ENCODE measurements at places on chromosomes 3 and 15.
A peak's percentile ranks its signal among the peaks of the same experiment; 100 is the strongest.

DNA sequence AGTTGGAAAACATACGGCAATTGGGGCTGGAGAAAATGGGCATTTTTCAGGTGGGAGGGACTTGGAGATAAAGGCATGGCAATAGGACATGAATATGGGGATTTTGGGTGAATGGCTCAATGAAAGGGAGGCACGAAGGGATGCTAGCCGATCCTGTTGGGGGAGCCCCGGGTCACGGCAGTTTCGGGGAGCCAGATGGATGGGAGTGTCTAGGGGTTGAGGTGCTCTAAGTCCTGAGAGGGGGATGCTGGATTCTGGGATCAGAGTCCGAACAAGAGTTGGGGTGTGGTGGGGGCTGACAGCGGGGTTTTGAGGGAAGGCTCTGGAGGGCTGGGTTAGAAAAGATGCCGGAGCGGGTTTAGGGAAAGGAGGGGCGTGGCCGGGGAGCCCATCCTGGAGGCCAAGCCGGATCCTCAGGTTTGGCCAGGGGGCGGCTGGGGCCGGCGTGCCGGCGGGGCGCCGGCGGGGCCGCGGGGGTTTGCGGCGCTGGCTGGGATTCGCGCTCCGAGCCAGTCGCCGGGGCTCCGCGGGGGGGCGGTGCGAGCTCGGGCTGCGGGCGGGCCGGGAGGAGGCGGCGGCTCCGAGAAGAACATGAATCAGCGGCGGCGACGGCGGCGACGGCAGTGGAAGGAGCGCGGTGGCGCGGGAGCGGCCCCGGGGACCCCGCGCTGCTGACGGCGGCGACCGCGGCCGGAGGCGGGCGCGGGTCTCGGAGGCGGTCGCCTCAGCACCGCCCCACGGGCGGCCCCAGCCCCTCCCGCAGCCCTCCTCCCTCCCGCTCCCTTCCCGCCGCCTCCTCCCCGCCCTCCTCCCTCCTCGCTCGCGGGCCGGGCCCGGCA is at the start of gene TYRO3:
TYRO3 (plus strand) TSS at position 813 of the 839 bp plus-strand sequence. CDS start 46 bp downstream, outside the sequence.
- peak; percentile 65 for DNase-seq

GRCh38 chr3:78497021-78497420 is 1270.8 kb downstream of the ROBO1 start:
- no peak for DNase-seq

GRCh38 chr15:81948751-81949150 is 97.1 kb downstream of the MEX3B start:
- no peak for DNase-seq

GRCh38 chr15:99580076-99580475 is 14.3 kb downstream of the MEF2A start:
- DNase-seq, result no peak

DNA sequence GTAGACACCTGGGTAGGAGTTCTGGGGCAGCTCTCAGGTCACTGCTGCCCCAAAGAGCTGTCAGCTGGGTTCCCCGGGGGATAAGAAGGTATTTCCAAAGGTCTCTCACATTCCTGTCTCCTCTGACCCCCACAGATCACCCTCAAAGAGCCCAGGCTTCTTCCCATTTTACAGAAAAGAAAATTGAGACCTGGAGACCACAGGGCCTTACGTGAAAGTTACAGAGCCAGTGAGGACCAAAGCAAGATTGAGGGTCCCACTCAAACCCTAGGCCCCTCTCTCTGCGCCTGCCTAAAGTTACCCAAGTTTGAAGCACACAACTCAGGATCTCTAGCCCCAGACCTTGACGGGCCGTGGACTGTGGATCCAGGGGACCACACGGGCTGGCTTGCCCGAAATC is 3.9 kb upstream of the ATP2B2 start:
- no peak for DNase-seq

DNA sequence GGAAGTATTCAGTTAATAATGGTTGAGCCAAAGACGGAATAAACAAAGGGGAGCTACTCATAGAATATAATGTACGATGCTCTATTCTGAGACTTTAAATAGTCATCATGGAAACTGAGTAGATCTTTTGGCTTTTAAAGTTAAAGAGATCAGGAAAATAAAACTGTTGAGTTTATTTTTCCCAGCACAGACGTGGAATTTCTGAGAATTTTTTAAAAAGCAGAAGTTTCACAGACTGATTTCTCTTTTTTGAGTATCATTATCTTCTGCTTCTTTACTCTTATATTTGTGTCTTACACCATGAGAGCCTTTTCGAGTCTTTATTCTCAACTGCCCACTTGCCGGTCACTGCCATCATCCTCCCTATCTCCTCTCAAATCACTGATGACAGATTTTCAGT is 13.2 kb downstream of the P2RY14 start:
- DNase-seq, result no peak

DNA sequence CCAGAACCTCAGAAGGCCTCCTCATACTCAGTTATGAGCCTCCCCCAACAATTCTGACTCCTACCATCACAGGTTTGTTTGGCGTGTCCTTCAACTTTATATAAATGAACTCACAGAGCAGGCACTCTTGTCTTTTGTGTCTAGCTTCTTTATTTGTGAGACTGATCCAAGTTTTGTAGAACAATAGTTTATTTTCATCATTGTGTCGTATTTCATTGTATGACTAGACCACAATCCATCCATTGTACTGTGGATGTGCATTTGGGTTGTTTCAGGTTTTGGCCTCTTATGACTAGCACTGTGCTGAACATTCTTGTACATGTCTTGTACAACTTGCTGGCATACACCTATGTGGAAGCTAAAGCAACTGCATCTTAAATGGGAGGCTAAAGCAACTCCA is 292.8 kb upstream of the LYSMD4 start:
- DNase-seq, result peak; percentile 69

DNA sequence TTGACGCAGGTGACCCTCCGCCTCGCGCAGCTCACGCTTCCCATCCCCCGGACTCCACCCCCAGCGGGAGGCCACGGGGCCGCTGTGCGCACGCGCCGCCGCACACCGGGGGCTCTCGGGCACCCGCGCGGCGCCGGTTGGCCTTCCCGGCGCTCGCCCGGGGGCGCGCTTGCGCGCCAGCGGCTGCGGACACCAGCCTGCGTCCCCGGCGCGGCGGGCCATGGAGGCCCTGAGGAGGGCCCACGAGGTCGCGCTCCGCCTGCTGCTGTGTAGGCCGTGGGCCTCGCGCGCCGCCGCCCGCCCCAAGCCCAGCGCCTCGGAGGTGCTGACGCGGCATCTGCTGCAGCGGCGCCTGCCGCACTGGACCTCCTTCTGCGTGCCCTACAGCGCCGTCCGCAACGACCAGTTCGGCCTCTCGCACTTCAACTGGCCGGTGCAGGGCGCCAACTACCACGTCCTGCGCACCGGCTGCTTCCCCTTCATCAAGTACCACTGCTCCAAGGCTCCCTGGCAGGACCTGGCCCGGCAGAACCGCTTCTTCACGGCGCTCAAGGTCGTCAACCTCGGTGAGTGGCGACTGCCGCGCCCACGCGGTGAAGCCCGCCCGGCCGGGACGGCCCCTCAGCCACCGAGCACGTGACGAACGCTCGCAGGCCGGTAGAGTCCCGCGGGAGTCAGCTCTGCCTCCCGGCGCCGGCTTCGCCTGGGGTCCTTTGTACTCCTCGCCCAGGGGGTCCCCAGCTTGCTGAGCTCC is at the start of gene C15orf61:
C15orf61 (plus strand) TSS at position 103 of the 754 bp plus-strand sequence; CDS start at position 221, 118 bp downstream.
- peak; percentile 79 for DNase-seq

GRCh38 chr15:77591968-77592613 is 40.6 kb downstream of the LINGO1 start:
- no peak for DNase-seq

DNA sequence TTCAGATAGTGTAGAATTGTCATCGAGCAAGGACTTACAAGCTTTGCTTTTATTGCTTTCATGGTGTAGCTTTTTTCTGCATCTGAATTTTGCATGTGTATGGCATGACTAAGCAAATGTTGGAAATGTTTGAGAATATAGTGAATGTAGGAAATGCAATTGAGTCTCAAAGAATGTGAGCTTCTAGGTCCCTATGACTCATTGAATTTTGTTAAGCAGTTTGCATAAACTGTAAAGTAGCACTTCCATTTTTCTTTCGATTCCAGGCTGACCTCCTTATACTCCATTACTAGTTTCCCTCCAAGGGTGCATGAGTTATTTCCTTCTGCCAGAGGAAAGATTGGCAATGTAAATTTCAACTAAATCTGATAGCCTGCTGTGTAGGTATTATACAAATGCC is 619.2 kb downstream of the DIPK2A start:
- DNase-seq, result peak; percentile 8

DNA sequence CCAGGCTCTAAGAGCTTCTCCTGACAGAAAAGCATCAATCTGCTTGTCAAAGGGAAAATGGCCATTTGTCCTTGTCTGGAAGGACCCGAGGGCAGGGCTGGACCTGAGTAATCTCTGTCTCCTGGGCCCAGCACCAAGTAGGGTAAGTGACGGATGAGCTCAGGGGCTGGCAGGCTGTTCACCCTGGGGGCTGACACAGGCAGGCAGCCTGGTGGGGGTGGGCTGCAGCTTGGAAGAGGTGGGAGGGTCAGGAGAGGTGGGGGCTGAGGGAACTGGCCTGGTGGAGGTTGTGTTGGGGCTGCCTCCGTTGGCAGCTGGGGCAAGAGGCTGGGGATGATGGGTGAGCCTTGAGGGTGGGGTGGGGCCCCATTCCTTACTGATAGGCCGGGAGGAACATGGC is 42.3 kb upstream of the ADPGK start:
- DNase-seq, result no peak

DNA sequence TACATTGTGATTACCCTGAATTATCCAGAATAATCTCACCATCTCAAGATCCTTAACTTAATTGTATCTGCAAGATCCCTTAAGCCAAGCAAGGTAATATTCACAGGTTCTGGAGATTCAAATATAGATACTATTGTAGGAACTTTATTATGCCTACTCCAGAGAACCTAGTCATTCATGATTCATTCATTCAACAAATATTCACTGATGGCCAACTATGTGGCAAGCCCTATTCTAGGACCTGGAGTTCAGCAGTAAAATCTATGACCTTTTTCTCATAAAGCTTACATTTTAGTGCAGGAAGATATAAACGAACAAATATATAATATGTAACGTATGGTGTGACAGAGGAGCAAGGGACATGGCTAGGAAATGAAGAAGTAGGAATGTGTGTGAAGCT is 49.6 kb downstream of the ISL2 start:
- no peak for DNase-seq

DNA sequence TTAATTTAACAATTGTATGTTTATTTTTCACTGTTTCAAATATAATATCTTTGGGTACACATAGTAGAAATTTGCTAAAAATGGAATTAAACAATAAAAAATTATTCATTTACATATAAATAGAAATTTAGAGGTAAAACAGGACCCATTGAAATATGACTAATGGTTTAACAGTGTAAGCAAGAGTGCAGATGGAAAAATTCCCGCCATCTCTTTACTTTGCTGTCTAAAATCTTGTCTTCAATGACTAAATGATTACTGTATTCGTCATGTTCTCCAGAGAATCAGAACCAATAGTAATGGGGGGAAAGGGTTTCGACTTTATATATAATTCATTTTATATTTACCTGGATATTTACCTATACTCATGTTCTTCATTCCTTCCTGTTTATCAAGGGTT is 163.1 kb downstream of the IL1RAP start:
- DNase-seq, result no peak

DNA sequence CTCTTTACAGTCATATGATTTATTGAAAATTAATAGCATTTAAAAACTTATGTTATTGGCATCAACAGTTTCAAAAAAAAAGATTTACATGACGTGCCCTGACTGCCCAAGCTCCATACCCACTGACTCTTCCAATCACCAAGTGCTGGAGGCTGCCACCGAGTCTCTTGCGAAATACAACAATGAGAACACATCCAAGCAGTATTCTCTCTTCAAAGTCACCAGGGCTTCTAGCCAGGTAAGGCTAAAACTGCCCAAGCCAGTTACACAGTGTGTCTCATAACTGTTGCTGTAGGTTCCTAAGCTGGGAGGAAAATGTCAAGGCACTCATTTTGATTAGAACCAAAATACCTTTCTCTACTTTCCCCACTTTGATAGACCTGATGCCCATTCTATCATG is 4.5 kb downstream of the FETUB start:
- no peak for DNase-seq

- DNase-seq, result peak; percentile 59
Observed at GRCh38 chr3:79361748-79362378, 405.9 kb downstream of the ROBO1 start.

GRCh38 chr3:37400945-37401344 is 226.6 kb upstream of the LRRFIP2 start:
- DNase-seq, result no peak

DNA sequence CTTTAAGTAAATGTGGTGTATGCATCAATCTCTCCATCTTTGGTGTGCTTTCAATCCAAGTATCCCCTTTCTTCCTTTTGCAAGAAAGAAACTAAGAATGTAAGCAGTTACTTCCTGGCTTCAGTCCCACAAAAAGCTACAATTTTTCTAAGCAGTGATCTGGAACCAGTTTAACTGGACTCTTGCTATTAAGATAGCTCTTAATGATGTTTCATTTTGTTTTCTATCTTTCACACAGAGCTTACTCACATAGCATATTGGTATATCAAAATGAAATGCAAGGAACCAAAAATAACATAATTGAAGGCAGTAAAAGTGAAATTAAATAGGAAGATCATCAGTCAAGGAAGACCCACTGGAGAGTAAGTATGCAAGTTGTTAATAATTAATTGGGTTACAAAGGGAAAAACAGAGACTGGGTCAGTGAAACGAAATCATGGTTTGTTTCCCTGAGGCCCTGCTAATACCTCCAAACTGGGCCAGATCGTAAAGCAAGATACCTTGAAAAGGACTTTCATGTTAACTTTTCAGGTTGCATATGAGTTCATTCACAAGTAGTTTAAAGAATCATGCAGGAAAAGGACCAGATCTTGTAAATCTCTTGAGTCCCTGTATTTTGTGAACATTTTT is 41.9 kb downstream of the GPR160 start:
- no peak for DNase-seq

DNA sequence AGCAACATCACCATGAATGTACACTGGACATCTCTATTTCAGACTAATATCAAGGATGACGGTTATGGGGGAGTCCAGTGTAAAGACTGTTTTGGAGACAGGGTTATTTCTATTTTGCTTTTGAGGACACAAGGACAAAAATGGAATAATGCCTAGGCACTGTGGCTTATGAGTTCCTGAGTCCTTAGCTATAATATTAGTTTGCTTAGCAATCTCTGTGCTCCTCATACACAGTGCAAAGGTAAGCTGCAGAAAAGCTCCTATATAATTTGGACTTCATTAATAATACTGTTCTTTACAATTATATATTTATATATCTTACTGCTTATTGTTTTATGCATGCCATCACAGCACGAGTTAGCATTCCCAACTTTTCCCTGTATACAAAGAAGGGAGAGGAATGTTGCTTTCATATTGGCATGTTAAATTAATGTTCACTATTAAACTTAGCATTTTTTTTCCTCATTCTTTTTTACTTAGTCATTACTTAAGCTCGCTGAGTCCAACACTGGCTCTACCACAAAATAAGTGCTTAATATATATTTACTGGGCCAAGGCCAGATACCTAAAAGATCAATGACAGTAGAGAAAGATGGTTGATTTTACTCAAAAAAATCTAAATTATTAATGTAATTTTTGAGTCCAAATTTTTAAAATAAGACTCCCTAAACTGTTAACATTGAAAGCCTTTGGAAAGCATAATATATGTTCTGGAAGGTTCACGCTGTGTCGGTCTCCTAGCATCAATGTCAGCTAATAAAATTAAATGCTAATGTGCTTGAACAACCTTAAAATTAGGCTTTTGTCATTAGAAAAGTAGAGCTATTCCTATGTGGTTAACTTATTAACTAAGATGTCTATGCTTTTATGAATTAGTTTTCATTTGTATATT is 13.8 kb downstream of the THBS1 start:
- no peak for DNase-seq

- no peak for DNase-seq
Observed at GRCh38 chr3:184832044-184832443, 20.1 kb downstream of the VPS8 start.
